ENCODE measurements at places on chromosomes 1 and 21.

- no peak for DNase-seq
These were observed 29.5 kb upstream of the JUN start for GRCh38 chr1:58813361-58813760.

GRCh38 chr1:166083887-166084286 is 82.9 kb downstream of the FAM78B start:
- no peak for DNase-seq

- DNase-seq, result no peak
These were observed 344.5 kb downstream of the RWDD3 start for GRCh38 chr1:95578462-95578861.

DNA sequence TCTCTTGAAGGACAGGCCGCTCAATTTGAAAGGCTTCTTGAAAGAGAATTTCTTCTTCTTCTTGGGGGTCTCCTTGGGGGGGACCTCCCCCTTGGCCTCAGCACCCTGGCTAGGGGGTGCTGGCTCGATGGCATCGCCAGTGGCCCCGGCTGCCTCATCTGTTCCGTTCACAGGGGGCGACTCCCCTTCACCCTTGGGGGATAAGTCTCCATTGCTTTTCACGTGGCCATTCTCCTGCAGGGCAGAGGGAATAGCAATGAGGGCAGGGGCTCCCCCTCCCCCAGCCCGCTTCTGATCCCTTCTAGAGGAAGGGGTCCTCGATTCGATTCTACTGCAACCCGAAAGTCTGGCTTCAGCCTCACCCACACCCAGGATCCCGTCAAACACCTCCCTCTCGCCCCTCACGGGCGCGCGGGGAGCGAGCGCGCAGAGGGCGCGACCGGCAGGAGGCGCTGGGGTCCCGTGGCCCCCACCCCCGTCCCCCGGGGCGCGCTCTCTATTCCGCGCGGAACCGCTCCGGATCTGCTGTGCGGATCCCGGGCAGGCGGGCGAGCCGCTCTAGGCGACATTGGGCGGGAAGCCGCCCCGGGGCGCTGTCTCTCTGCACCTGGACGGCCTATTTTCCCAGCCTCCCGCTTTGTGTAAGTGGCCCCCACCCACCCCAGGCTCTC is 1.0 kb downstream of the MARCKSL1 start:
- DNase-seq, result no peak

GRCh38 chr1:186094172-186094571 is 280.9 kb downstream of the TPR start:
- DNase-seq, result no peak

GRCh38 chr21:44423941-44424607 is 31.2 kb upstream of the LRRC3 start:
- no peak for DNase-seq

DNA sequence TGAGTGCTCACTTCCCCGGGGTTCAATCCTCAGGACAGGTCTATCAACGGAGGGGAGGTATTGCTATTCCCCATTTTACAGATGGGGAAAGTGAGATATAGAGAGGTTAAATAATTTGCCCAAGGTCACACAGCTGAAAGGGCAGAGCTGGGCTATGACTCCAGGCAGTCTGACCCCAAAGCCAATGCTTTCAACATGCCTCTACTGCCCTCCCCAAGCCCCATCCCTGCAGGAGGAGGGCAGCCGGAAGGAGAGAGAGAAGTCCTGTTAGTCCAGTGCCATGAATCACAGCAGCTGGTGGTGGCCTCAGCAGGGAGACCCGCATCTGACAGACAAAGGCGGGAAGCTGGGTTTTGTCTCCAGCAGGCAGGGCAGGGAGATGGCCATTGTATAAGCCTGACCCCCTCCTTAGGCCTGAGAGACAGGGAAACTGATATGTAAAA is 20.0 kb upstream of the CLIC4 start:
- DNase-seq, result no peak

DNA sequence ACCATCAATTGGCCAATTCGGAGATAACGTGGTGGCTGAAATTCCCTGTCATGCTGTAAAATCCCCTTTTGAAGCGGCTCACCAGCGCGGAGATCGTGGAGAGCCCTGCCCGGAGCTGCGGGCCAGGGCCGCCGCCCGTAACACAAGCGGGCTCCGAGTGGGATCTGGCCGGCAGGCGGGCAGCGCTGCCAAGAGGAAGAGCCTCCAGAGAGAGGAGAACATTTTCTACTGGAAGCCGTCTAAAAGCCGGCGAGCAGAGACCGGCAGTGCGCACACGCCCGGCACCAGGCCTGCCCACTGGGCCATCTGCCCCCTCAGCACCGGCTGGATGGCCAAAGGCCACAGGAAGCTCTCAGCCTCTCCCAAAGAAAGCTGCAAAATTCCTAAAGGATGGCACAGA is 15.5 kb downstream of the SSBP3 start:
- DNase-seq, result no peak

GRCh38 chr1:110130113-110130591 is 17.9 kb downstream of the UBL4B start:
- no peak for DNase-seq

- DNase-seq, result no peak
These were observed 16.4 kb upstream of the KCNN3 start for GRCh38 chr1:154886281-154887015.
